Vagina (tissue), 2 donors: ENCODE measurements at places on chromosomes 12 and 14.
A peak's percentile ranks its signal among the peaks of the same experiment; 100 is the strongest.

- no peak for DNase-seq
Observed at GRCh38 chr14:71290960-71291466, 383.8 kb downstream of the PCNX1 start.

DNA sequence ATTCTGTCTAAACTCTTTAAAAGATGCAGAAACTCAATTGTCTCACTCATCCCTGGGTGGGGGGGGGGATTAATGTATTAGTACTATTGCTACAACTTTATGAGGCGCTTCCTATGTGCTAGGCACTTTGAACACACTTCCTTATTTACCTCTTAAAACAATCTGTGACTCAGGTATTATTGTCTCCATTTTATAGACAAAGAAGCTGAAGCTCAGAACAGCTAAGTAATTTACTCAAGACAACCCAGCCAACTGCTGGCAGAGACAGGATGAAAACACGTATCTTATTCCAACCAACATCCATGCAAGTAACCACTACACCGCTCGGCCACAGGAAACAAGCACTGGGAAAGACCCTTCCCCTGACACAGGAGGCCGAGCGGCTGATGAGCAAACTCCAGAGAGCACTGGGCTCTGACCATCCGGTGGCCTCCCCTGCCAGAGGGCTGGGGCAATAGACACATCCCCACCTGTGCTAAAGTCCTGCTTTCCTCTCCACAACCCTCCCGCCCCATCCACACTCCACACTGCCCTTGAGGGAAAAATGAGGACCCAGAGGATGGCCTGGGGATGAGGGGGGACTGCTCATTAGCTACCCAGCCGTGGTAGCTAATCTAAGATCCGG is 244.2 kb downstream of the DPF3 start:
- no peak for DNase-seq

DNA sequence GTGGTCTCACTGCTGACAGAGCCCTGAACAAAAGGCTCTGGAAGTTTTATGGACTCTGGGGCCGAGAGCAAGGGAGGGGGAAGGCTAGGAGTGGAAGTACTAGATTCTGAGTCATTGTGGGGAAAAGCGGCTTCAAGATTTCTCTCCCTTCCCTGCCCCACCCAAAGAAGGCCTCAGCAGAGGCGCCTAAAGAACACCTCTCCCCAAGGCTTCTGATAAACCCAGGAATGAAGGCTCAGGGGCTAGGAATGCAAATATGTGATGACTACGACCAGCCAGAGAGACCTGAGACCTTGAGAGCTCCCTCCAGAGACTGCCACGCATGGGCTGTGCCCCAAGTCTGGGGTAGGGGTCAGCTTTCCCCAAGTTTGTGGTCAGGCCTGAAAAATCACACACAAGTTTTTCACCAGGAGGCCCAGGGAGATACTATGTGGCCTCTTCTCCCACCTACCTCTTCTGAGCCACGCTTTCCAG is 130.7 kb upstream of the HIF1A start:
- DNase-seq = no peak

GRCh38 chr12:26239122-26239851 is 43.9 kb downstream of the SSPN start:
- no peak for DNase-seq

DNA sequence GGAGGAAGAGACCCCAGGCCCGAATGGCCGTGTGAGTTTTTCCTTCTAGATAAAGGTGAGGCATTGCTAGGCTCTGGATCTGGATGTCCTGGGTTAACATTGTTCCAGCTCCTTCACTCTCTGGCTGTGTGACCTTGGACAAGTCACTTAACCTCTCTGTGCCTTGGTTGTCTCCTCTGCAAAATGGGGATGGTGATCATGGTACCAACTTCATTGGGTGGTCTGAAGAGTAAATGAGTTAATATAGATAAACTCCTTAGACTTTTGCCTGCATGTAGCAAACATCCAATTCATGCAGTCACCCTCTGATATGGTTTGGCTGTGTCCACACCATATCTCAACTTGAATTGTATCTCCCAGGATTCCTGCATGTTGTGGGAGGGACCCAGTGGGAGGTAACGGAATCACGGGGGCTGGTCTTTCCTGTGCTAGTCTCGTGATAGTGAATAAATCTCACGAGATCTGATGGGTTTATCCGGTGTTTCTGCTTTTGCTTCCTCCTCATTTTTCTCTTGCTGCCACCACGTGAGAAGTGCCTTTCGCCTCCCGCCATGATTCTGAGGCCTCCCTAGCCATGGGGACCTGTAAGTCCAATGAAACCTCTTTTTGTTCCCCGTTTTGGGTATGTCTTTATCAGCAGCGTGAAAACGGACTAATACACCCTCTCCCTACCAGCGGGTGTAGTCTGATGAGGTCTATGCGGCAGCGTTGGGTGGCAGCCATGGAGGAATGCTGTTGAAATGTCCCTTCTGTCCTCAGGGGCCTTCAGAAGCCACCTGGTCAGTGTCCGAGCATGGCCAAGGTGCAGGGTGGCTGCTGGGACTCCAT is 256.1 kb downstream of the GLT1D1 start:
- DNase-seq = no peak

GRCh38 chr12:82407481-82407880 is 49.2 kb downstream of the METTL25 start:
- DNase-seq = no peak

DNA sequence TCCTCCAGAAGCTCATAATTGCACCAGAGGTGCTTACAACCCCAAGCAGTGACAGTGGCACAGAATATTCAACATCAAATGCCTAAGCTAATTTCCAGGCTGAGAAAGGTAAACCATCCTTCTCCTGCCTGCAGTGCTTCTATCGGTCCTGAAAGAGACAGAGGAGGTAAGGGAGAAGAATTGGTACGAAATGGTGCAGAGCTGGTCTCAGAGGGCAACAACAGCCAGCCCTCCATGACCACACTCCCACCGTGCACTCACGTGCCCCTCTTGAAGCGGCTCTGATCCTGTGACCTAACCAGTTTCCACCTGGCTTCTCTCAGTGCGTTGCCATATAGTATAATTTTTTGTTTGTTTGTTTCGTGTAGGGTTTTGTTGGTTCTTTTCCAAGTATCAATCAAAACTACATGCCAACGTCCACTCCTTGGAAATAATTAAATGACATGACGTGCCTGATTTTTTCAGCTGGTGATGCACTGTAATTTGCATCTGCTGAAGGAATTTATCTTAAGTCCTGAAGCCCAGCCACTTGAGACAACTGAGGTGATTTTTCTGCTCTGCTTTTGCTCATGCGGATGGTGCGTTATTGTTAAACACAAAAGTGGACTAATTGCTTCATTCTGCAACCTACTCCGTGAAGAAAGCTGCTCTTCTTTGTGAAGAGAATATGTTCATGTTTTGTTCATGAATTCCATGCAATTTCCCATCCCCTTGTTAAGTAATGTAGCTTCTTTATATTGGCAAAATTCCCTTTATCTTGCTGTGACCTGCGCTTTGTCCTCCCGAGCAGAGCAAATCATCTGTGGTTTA is 1.3 kb upstream of the ATP2A2 start:
- DNase-seq = no peak

DNA sequence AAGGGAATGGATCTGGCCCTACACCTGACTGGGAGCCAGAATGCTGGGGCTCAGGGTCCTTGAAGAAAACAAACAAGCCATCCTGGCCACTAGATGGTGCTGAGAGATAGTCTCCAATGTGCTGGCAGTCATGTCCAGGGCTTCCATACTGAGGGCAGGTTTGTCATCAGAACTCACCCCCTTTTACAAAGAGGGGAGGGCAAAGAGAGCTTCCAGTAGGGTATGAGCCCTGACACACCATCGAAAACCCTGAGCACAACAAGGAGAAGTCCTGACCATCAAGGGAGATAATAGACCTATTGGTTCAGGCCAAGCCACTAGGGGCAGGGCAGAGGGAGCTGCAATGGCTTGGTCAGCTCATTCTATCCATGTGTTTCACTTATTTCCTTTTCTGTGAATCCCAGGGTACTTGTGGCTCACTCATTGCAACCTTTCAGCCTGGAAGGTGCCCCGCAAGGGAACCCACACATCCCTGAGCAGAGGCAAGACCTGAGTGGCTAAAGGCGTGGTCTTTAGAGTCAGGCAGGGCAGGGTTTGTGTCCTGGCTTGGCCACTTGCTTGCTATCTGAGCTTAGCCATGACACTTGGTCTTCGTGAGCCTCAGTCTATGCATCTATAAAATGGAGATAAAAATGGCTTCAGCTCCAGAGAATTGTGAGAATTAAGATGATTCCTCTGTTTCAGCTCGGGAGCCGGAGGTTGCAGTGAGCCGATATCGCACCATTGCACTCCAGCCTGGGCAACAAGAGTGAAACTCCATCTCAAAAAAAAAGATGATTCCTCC is 6.2 kb upstream of the PLEKHH1 start:
- no peak for DNase-seq

DNA sequence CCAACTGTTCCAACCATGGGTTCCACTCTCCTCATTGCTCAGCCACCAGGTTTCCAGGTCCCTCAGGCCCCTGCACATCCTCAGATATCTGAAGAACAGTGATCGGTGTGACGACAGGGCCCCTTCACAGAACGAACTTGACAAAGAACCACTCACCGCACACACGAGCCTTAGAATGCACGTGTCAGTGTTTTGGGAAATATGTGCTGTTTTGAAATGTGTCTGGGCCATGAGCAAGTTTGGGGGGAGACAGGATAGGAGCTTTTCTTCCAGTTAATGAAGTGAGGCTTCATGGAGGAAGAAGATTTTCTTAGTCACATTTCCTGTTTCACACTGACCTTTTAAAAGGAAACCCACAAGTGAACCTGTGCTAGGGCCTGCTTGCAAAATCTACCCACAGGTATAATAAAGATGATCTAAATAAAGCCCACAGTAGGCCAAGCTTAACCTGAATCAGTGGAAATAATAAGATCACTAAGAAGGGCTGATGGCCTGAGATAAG is 58.6 kb downstream of the ZFP36L1 start:
- DNase-seq = no peak

GRCh38 chr14:23589606-23590005 is 11.0 kb upstream of the JPH4 start:
- DNase-seq = no peak

GRCh38 chr12:2288471-2288870 is 235.7 kb downstream of the CACNA1C start:
- DNase-seq = no peak

GRCh38 chr14:69247676-69248440 is 12.1 kb upstream of the GALNT16 start:
- peak; percentile 95 for DNase-seq
